A549 treated with RU486 at 1 μM for 4 hours (cell line): ENCODE measurements at places on chromosomes 3 and 15. TPM values are rescaled to one million over a fixed set of nuclear protein-coding genes. Genes with fewer than 3 reads are reported as not detected.

Gene FSIP1
- 0.32 to 1.0 TPM (median 0.59 TPM) in 5 replicates for total RNA-seq

Gene IGF1R
- total RNA-seq: 42.8 to 66.0 TPM (median 56.9 TPM) in 5 replicates

Gene DHX36
- total RNA-seq: 53.3 to 72.5 TPM (median 62.6 TPM) in 5 replicates

Gene ITPKA
- 1.6 to 2.5 TPM (median 2.0 TPM) in 5 replicates for total RNA-seq

Gene IGSF11
- total RNA-seq: 4.4 to 6.6 TPM (median 5.8 TPM) in 5 replicates

Gene SYNPR
- total RNA-seq: not detected in 5 replicates

Gene GRK7
- total RNA-seq: 0.03 to 0.09 TPM in 2 of 5 replicates, not detected in the others
